Activated T-cell treated with anti-CD3 and anti-CD28 coated beads, Interleukin-2, amount 50 U/mL, for 24 hours (primary cell): ENCODE measurements at places on chromosomes 5 and 9.

DNA sequence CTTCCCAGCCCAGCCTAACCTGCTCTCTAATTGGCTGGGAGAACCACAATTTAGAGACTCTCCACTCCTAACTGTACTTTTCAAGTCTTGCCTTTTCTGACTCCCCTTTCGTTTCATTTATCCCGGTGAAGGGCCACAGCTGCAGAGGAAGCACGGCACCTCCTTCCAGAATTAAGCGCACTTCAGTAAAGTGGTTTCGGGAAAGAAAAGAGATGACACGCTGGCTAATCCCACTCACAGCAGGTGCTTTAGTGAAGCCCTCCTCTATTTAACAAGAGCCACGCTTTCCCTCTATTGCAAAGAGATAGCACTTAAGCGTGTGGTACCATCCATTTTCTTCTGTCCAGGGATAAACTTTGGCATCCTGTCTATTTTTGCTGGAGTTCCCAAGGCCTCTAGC is 4.8 kb downstream of the DNAH5 start:
- DNase-seq: no peak

- no peak for DNase-seq
Observed at GRCh38 chr5:133985540-133986180, 17.2 kb upstream of the C5orf15 start.

- DNase-seq: no peak
Observed at GRCh38 chr5:89275066-89275855, 392.3 kb upstream of the MEF2C start.

- DNase-seq: no peak
Observed at GRCh38 chr9:19989213-19989612, 200.4 kb upstream of the SLC24A2 start.

DNA sequence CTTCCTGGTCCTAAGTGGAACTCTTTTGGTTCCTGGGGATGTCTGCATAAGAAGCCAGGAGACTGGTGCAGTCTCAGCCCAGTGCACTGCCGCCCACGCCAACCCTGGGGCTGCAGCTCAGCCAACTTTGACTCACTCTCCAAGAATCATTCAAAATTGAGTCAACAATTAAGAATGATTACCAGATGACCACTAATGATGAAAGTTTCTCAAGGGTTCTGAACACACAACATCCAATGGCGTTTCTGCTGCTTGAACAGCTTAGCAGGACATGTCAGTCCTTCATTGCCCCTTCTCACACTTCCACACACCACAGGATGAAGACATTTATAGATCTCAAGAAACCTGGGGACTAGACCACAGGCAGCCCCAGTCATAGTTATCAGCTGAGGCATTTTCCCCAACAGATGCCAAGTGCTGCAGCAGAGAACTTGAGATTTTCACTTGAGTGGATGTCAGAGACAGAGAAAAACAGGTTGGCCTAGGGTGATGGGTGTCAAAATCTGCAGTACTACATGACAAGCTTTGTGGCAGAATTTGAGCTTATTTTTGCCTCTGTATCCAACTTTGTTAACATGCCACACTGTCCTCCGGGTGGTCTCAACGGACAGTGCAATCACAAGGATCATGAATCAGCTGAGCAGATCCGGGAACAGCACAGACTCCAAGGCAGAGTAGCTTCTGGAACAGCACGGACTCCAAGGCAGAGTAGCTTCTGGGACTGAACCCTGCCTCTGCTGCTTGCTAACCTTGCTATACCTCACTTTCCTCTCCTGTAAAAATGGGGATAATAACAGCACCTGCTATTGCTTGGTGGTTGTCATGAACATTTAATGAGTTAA is 356.1 kb downstream of the SPOCK1 start:
- DNase-seq: no peak

DNA sequence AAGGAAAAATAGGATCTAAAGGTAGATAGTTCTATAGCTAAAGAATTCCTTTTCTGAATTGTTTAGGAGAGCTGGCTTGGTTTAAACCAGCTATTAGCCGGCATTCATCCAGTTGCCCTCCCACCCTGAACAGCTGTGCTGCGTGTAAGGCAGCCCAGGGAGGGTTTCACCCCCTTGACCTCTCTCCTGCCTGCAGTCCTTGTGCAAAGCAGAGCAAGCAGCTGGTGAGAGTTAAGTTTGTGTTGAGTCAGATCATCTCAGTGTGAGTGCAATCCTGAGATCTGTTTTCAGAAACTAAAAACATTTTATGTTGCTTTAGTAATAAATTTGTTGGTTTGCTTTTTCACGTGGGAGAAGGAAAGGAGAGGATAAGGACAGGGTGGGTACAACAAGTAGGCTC is 13.0 kb downstream of the SLC25A25 start:
- DNase-seq: no peak

- no peak for DNase-seq
Observed at GRCh38 chr9:118891213-118891612, 478.0 kb downstream of the BRINP1 start.

DNA sequence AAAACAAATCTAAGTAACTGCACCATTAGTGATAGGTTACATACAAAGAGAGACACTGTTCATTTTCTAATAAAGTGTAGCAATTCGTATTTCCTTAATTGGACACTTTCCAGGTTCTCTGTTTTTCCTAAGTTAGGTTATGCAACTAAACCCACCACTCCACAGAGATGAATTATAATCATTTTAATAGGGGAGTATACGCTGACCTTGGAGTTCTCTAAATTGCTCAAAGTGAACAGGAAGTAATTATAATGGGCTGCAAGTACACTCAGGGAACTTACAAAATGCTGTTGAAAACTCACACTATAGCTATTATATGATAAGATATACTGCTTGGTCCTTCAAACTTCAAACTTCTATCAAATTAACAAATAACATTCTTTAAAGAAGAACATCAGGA is 18.2 kb upstream of the ADCY2 start:
- DNase-seq: no peak

DNA sequence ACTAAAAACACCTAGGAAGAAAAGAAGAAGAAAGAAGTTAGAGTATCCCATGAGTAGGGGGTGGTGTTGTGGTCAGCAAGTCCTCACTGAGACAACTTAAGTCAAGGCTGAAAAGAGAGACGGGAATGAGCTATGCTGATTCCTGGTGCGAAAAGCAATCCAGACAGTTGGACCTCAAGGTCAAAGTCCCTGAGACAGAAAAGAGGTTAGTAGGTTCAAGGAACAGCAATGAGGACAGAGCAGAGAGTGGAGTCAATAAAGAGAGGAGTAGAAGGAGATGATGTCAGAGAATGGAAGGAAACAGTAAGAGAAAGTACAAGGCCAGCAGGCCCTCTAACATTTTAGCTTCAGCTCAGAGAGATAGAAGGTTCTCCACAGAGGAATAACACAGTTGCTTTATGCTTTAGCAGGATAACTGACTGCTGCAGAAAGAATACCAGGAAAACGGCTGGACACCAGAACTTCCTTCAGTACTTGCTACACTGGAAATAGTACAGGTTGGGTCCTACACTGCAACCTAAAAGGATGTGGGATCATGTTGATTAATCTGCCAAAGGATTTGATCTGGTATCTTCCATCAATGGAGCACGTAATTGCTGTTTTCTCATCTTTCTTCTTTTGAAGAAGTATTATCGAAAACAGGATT is 43.6 kb downstream of the GNAQ start:
- no peak for DNase-seq

DNA sequence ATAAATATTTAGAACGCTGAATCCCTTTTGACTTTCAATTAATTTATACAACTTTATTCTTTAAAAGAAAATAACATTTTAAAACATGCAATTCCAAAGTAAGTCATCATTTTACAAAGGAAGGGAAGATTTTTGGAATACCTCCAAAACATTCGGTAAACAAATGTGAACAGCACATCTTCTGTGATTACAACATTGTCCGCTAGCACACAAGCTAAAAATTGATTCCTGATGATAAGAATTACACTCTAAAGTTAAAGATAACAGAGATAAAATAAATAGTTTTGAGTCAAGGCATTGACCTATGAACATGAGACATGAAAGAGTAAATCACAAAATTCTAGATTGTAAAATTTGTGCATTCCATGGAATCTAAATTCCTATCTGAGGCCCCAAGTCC is 56.2 kb upstream of the TRAF1 start:
- no peak for DNase-seq

- DNase-seq: no peak
Observed at GRCh38 chr5:54991416-54991815, 6.0 kb upstream of the ESM1 start.

DNA sequence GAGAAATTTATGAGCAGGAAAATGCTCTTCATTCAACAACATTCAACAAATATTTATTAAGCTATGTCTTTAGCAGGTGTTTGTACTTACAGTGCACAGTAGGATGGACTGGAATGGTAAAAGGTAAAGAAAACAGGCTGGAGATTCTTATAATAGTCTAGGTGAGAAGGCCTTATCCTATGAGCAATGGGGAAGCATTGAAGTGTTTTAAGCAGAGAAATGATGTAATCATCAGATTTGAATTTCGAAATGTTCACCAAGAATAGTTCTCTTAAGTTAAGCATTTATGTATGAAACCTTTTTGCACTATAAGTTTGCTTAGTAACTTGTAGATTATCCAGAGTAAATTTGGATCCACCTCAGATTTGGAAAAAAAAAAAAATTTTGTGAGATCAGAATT is 209.3 kb downstream of the NR3C1 start:
- DNase-seq: no peak

DNA sequence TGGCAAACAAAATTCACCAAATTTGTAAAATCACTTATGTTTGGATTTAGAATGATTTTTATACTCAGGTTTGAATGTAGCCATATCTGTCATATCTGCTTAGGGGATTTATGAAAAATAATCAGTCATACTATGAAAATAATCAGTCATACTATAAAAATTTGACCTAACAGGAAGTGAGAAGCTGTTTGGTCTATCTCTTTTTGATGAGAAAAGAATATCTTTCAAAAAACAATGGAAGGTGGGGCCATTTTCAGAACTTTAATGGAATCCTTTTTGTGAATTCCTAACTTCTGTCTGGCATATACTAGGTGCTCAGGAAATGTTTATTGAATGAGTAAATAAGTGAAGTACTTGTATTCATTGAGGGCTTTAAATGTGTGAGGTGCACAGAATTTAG is 70.1 kb downstream of the CWC27 start:
- DNase-seq: no peak

GRCh38 chr5:146947181-146947941 is 68.8 kb upstream of the PPP2R2B start:
- DNase-seq: no peak

DNA sequence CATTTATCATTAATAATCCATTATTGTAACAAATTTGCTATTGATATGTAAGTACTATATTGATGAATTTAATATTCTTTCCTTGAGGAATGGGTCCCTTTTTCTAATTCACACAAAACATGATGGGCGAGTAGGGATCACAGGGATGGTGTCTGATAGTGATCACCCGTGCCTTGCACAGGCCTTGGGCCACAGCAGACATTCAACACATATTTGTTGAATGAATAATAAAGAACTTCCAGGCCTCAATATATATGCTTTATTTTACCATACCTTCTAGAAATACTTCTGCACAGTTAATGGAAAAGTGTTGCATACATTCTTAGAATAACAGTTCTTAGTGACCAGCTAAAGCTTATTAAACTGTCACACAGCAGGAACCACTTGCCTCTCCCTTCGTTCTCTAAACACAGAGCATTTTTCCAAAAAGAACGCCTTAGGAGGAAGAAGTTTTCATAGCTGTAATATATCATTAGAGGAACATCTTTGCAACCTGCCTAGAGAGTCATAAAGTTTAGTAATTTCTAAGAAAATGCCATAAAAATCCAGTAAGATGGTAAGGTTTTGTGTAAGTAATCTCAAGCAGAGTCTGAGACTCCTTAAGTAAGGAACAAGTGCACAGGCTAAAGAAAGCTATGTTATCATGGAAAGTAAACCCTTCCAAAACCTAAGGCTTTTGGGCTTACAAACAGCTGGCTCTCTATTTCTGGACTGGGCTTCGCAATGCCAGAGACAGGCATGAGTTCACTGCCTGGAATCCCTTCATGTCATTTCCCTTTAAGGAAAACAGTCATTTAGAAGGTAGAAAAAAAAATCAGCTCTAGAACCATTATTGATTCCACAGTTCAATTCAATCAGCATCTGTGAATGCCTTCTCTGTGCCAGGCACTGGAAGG is 17.7 kb downstream of the TTLL11 start:
- DNase-seq: no peak

DNA sequence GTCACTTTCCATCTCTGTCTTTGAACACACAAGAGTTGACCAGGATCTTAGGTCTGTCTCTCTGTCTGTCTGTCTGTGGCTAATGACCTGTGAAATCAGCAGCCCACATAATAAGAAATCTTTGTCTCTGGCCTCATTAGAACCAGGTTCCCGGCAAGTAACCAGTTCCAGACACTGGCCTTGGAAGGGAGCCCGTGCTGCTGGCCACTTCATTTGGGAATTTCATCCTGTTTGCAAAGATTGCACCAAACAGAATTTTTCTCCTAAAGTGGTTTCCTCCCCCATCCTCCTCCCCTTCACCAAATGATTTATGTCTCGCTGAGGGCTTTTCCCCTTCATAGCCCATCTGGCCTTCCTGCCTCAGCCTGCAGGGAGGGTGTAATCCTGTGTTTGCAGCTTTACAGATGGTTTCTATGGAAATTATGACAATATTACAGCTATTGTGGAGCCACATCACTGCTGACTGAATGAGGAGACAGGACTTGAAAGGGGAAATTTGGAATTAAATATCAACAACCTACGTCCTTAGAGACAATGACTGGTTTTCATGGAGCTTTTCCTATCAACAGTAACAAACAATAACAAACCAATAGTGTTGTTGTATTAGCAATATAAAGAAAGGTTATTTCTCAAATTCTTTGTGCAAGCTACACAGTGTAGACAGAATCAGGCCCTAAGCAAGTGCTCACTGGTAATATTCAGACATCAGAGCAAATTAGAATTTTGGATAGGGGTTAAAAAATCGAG is 25.7 kb downstream of the DPYSL3 start:
- no peak for DNase-seq

- no peak for DNase-seq
Observed at GRCh38 chr5:62066761-62067277, 239.2 kb upstream of the KIF2A start.

DNA sequence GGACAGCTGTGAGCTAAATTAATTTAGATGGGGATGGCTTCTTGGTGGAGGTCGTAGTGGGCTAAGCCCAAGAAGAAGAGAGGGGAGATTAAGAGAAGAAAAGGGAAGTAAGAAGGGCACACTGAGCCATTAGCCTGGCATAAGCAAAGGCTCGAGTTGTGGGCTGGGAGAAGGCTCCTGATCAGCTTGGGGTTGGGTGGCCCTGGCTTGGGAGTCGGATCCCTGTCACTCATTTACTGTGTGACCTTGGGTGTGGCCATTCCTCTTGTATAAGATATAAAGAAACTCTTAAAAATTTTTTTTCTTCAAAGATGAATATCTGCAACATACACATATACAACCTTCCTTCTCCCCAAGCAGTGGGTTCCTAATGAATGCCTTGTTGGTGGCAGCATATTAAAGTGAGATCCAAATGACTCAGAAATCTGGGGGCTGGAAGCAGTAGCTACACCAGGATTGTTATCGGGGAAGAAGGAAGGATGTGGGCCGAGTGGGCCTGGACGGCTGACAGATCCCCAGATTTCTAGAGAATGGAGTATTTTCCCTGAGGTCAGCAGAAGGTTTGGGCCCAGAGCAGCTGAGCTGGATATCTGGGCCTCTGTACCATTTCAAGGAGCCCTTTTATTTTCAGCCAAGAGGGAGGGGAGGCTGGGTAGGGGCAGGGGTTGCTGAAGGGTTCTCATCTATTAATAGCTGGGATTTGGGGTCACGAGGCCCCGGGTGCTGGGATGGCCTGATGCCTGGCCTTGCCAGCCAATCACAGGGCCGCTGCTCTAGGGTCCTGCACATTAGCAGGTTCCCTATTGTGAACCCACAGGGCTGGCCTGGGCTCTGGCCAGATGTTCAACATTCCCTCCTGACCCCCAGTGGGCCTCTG is 52.1 kb downstream of the PPARGC1B start:
- no peak for DNase-seq
